ENCODE measurements at places on chromosomes 7 and 10.

GRCh38 chr7:45593121-45593541 is 19.0 kb downstream of the ADCY1 start:
- DNase-seq, result no peak

GRCh38 chr10:70830164-70830563 is 14.4 kb downstream of the SGPL1 start:
- no peak for DNase-seq

DNA sequence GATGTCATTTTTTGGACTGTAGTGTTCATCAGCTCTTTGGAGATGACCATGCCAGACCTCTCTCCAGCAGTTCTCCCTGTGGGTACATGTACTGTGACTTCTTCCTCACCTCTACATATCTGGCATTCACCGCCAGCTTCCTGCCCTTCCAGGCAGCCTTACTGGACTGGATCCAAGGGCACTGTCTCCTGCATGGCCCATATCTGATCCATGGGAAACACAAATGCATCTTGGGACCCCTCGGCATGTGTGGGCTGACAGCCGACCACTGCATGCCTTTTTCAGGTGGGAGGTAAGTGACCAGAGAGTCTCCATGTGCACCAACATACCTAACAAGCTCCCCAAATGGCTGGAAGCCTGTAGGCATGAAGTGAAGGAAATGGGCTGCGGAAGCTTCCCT is 3.9 kb upstream of the BLVRA start:
- no peak for DNase-seq

- DNase-seq, result no peak
These were observed 291.1 kb upstream of the LYZL1 start for GRCh38 chr10:28997734-28998133.
